Colonic mucosa (tissue), 4 donors: ENCODE measurements at places on chromosomes 2 and 18. TPM values are rescaled to one million over a fixed set of nuclear protein-coding genes. Genes with fewer than 3 reads are reported as not detected.

Gene SRSF7
- total RNA-seq, result 157 TPM

Gene NEU2
- not detected for total RNA-seq

Gene LINC00305
- not detected for total RNA-seq

Gene FSIP2
- 5.9 TPM for total RNA-seq

Gene VWC2L
- total RNA-seq, result not detected

Gene DSG2
- total RNA-seq, result 237 TPM

Gene G6PC2
- 0.11 TPM for total RNA-seq

Gene PCARE
- not detected for total RNA-seq

Gene HRH4
- 0.11 TPM for total RNA-seq

Gene VIL1
- 545 TPM for total RNA-seq

Gene ARL4C
- total RNA-seq, result 1.8 TPM

Gene C2orf72
- total RNA-seq, result 82.5 TPM

Gene TRABD2A
- 158 TPM for total RNA-seq
